ENCODE measurements at places on chromosomes 5 and 9.
A peak's percentile ranks its signal among the peaks of the same experiment; 100 is the strongest.

DNA sequence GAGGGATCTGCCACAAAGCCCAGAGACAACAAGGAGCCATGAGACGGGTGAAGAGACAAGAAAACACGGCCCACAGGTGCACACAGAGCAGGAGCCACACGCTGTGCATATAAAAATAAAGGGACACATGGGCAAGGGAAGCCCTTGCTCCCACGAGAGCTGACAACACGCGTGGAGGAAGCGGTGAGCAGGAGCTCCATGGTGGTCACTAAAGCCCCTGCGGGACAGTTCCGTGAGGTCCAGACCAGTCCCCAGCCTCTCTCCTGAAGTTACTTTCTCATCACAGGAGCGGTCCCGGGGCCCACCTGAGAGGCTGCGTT, 90.7 kb downstream of the CAMSAP1 start:
- no peak for DNase-seq

- DNase-seq, result no peak
These were observed 71.2 kb downstream of the ARRDC3 start for GRCh38 chr5:91311697-91312501.

- DNase-seq, result no peak
These were observed 6.0 kb upstream of the DDX4 start for GRCh38 chr5:55731848-55732247.

- DNase-seq, result no peak
These were observed 340.3 kb downstream of the KCTD16 start for GRCh38 chr5:144510845-144511579.

DNA sequence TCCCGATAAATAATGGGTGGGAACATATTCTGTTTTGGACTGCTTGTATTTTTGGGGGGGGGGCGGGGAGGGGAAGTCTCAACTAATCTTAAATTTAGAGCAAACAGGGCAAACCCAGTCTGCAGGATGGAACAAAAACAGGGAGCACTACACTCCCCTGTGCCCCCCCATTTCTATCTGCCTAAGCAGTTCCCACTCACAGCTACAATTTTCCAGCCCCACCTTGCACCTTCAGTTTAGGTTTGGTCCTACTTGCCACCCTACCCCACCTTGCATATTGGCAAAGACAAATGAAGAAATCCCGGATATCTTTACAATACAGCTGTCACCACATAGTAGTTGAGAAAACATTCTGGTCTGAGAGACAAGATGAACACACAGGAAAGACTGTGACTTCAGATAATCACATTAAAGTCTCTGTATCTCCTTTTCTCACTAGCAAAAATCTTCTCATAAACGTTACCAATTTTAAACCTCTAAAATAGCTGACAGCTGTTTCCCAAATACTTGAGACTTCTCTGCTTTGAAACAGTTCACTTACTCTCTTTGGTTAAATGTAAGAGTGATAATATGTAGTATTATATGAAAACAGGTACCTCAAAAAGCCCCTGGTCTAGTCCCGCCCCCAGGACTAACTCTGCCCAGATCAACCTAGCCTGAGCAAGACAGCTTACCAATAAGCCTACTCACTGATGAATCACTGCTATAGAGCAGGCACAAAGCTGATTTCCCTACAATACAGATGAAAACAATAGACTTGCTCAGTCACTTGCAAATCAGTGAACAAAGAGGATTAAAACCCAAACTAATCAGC, 5.2 kb upstream of the RAPGEF6 start:
- no peak for DNase-seq

DNA sequence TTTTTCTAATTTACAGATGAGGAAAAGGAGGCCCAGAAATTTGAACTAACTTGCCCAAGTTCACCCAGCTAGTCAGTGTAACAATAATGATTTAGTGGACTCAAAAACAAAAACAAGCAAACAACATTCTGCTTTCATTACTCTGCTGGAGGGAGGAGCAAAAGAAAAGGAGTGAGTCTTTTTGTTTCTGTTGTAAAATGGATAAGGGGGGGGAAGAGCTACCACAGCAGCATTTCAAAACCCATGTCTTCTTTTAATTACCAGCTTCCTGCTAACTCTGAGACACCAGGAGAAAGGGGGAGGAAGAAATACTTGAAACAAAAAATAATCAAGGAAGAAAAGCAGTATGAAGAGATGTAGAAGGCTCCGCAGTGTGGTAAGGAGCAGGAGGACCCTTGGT, 39.2 kb upstream of the EQTN start:
- DNase-seq, result no peak

DNA sequence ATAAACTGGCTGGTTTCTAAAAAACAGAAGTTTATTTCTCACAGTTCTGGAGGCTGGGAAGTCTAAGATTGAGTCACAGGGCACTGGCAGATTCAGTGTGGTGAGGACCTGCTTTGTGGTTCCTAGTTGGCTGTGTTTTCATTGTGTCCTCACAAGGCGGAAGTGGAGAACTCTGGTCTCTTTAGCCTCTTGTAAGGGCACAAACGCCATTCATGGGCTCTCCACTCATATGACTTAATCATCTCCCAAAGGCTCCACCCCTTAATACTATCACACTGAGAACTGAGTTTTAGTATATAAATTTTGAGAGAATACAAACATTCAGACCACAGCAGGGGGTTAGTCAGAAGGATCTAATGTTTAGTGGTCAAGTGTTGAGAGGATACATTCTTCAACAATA, 208.2 kb downstream of the SEC61B start:
- DNase-seq, result no peak

DNA sequence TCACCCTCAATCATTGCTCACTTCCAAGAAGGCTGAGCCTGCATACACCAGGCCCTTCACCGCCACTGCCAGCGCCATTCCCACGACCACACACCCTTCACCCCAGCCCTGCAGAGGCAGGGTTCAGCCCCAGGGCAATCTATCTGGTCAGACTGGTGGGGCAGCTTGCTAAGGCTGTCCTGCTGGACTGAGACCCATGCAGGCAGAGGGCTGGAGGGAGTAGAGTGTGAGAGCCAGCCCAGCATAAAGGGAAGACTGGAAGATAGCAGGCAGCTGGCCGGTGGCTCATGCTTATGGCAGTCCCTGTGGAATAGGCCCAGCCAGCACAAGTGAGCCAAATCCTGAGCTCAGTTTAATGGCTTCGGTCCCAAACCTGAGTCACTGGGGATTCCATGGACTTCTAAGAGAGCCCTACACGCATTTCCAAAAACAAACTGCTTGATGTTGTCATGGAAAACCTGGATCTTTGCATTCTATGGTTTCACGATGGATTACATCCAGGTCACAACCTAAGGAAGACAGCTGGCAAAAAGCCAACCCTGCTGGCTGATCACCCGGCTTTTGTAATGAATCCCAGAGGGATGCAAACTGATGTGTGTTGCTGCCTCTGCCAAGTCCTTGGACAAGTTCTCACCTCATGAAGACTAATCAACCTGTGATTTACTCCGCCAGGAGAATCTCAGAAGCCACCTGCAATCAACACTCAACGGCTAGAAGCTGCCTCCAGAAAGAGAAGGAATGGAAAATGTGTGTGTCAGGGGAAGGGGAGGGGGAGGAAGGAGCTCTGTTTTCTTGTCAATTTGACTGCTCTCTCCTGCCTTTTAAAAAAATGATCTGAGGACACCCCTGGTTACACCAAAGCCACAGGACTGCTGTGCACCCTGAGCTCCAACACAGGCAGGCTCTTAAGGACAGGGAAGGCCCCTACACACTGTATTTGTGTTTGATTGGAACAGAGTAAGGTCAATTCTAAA, 143.6 kb downstream of the LHFPL2 start:
- DNase-seq, result peak; percentile 76

GRCh38 chr9:8958358-8958757, 1158.8 kb upstream of the DMAC1 start:
- DNase-seq, result no peak

DNA sequence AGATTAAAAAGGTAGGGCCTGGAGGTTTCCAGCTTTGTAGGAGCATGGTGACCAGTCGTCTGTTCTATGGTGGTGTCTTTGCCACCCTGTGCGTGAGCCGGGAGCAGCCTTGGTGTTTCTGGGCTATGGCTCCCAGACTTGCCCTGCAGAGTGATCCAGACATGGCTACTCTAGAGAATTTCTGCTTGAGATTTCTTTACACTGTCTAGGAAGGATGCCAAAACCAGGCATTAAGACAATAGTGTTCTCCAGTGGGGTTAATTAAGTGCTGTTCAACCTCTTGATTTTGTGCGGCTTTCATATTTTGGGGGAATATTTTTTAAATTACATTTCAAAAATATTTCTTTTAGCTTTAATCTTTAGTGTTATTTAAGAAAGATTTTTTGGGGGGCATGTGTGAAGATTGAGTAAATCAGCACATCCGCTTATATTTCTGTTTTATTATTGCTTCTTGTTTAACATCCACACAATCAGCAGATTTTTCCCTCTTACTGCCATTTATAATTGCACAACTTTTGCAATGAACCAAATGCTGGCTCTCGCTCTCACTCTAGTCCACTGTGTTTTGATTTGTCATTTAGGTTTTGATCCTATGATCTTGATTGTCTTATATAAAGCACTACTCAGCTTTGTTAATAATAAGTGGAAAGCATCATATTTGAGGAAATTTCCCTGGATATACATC, 110.5 kb downstream of the RASGRF2 start:
- DNase-seq, result no peak

- no peak for DNase-seq
These were observed 47.1 kb upstream of the POU4F3 start for GRCh38 chr5:146291421-146292074.

DNA sequence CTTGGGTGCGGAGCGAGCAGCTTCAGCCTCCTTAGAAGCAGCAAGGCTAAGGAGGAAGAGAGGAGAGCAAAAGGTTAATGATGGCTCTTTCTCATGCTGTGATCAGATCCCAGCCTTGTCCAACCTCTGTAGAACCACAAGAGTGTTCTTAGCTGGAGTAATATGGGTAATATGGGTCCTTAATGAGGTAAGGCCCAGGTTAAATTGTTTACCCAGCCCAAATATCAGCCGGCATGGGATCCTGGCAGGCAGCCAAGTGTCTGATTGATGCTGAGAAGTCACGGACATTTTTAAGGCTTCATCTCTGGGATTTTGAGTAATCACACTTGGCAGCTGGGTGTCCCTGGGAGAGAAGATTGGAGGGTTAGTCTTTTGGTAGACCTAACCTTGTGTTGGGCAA, 32.3 kb downstream of the GLRA1 start:
- DNase-seq, result peak; percentile 23

DNA sequence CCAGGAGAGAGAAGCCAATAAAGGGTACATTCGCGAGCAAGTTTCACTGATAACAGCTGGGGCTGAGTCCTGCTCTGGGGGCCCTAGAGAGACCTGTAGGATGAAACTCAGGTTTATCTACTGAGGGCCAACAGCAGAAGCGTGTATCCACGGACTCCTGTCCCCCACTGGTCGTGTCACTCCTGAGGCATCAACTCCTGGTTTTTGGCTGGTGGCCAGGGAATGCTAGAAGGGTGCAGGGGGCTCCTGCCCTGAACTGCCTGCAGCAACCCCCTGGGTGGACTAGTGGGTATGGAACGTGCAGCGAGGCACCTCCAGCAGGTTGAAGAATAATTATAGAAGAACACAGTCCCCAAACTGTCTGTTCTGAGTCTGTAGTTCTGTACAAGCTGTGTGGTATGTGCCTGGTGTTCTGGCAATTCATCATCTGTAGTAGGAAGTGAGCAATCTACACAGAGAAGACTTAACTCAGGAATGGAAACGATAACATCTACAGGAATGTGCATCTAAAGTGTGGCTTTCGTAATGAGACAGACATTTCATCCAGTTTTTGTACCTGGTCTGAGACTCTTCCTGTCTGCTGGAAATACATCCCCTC, 64.5 kb upstream of the GNA14 start:
- no peak for DNase-seq

GRCh38 chr5:139100825-139101224, 97.3 kb downstream of the SIL1 start:
- DNase-seq, result no peak

GRCh38 chr5:157471709-157472108, 11.7 kb downstream of the NIPAL4 start:
- no peak for DNase-seq

DNA sequence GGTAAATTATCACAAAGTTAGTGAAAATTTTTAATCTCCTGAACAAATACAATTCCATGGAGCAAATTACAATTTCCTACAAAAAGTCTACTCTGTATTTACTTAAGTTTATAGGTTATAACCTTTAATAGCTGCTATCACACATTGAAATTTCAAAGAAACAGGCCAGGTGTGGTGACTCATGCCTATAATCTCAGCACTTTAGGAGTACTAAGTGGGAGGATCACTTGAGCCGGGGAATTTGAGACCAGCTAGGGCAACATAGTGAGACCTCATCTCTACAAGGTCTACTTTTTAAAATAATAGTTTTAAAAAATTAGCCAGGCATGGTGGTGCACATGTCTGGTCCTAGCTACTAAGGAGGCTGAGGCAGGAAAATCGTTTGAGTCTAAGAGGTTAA, 50.3 kb downstream of the HINT1 start:
- no peak for DNase-seq

DNA sequence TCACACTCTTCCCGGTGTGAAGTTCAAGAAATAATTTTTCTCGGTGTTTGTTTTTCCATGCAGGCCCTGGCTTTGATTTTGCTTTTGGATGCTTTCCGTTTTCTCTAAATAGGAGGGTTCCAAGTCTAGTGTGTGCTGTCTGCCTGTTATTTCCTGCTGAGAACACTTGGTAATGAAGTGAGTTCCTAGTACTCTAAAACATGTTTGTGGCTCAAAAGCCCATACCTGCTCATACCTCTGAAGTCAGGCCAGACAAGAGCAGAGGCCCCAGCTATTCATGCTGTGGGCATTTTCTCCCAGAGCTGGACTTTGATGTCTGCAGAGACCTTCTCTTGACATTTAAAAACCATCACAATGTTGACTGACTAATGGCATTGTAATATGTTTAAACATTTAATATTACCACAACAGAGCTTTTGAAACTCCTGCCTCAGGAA, 211.2 kb downstream of the GOLPH3 start:
- DNase-seq, result no peak

GRCh38 chr9:89662718-89663613, 58.2 kb downstream of the GADD45G start:
- DNase-seq, result peak; percentile 58

DNA sequence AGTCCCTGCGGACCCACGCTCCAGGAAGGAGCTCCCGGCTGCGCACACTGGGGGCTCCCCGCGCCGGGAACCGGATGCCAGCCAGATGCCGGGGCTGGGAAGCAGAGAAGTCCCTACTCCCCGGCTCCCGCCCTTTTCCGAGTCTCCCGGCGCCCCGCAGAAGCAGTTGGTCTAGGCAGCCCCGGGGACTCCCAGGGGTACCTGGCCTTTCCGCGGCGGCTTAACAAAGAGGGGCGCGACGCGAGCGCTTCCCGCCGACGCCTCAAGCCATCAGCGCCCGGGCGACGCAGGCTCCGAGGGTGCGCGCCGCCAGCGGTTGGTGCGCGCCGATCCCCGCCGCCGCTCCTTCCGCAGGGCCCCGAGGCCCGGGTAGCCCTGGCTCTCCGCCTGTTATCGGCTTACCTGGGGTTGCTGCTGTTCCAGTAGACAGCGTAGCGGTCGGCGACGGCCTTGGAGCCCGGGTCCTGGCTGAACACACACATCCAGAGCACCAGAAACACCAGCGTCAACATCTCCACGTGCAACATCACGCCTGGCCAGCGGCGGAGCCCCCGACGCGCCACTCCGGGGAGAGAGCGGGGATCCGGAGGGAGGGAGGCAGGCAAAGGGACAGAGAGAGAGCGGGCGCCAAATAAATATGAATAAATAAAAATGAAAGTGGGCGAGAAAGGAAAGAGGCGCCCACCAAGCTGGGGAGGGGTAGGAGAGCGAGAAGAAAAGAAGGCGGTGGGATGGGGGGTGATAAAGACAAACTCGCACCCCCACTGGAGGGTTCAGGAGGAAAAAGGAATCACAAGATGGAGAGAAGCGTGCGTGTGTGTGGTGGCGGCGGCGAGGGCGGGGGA, 428 bp downstream of the EFNA5 start:
- DNase-seq, result peak; percentile 71

All from glutamatergic neuron (in vitro differentiated cells).